H7 (cell line): ENCODE measurements at places on chromosomes 12 and 14. TPM values are rescaled to one million over a fixed set of nuclear protein-coding genes. Genes with fewer than 3 reads are reported as not detected.

TSPAN19 gene
- total RNA-seq: not detected in 2 replicates

RASSF9 gene
- 0.41 and 0.87 TPM in 2 replicates for total RNA-seq

OLR1 gene
- total RNA-seq: not detected in 2 replicates

CD69 gene
- total RNA-seq: not detected in 2 replicates

SERPINA12 gene
- not detected in 2 replicates for total RNA-seq

CATSPERB gene
- total RNA-seq: 0.35 and 0.41 TPM in 2 replicates

VDR gene
- total RNA-seq: 0.03 TPM in 1 of 2 replicates, not detected in the other

GPD1 gene
- total RNA-seq: 0.59 TPM in 1 of 2 replicates, not detected in the other

MAGOHB gene
- total RNA-seq: 23.1 and 29.1 TPM in 2 replicates
